ENCODE measurements at places on chromosomes 2 and 18.
A peak's percentile ranks its signal among the peaks of the same experiment; 100 is the strongest.

DNA sequence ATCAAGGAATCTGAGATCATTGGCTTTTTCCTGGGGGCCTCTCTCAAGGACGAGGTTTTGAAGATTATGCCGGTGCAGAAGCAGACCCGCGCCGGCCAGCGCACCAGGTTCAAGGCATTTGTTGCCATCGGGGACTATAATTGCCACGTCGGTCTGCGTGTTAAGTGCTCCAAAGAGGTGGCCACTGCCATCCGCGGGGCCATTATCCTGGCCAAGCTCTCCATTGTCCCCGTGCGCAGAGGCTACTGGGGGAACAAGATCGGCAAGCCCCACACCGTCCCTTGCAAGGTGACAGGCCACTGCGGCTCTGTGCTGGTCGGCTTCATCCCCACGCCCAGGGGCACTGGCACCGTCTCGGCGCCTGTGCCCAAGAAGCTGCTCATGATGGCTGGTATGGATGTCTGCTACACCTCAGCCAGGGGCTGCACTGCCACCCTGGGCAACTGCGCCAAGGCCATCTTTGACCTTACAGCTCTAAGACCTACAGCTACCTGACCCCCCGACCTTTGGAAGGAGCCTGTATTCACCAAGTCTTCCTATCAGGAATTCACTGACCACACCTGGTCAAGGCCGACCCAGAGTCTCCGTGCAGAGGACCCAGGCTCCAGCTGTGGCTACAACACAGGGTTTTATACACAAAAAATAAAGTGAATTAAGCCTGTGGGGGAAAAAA lies 141.8 kb downstream of the SOCS6 start:
- no peak for DNase-seq

DNA sequence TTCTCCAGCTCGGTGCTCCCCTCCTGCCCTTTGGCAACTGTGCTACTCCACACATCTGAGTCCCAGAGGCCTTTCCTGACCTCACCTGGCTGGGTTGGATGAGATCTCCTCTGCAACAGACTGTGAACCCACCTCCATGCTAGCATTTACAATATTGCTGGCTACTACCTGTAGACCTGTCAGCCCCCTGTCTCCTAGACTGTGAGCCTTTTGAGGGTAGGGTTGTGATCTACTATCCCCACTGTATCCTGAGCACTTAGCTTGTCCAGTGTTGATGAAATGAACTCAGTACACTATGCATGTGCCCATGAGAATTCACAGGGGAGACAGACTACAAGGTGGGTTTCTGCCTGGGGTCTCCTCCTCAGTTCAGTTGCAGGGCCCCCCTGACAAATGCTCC lies 70.1 kb downstream of the C1QL2 start:
- no peak for DNase-seq

DNA sequence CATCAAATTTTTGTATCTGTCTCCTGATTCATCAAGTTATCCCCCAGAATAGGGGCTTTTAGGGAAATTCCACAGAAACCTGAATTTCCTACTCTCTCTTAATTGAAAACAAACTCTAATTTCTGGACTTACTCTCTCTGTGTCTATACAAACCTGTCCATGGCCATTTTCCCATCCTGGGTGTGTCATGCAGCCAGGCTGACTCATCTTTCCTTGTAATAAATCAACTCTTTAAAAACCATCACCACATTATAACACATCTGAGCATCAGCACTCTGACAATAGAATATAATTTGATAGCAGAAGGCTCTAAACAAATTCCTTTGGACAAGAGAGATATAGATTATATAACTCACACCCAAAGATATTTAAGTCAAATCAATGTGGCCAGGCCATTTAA lies 610.2 kb downstream of the DCC start:
- no peak for DNase-seq

- DNase-seq = no peak
Measured at GRCh38 chr2:72623481-72623880, 202.4 kb downstream of the EXOC6B start.

- no peak for DNase-seq
Measured at GRCh38 chr2:401019-401679, 113.3 kb upstream of the ALKAL2 start.

DNA sequence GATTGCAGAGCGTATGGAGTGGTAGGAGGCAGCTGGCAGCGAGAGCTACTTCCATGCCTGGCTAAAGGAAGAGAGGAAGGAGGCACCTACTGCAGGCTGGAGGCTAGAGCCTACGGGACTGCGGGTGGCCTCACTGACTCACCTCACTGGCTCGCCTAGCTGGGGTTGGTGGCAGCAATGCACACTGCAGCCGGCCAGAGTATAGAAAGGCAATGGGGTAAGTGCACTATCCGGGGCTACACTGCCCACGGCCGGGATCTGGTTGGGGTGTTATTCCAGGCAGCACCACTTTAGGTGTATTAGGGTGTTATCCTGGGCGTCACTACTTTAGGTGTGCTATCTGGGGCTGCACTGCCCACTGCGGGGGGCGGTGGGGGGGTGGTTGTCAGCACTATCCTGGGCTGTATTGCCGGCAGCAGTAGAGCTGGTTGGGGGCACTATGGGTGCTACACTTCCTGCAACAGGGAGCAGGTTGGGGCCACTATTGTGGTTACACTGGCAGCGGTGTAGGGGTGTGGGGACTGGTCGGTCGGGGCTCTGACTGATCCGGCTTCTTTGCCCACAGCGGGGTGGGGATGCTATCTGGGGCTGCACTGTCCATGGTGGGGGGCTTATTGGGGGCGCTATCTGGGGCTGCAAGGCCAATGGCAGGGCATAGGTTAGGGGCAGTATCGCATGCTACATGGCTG lies 33.3 kb upstream of the ANKRD62 start:
- no peak for DNase-seq

DNA sequence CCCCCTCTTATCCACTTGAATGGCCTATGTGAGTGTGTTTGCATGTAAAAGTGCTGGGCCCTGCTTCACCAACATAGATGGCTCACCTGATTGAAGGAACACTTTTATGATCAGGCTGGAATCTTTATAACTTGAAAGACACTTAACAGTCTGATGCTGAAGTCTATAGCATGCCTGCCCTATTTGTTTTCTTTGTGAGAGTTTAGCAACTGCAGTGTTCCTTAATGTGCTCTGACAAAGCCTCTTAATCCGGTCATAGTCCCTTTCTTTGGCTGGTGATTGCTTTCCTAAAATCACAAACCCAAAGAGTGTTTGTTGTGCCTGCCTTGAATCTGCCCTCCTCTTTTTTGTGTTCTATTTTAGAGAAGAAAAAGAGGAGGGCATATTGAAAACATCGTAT lies 1382.8 kb upstream of the CELF4 start:
- DNase-seq = no peak

- no peak for DNase-seq
Measured at GRCh38 chr18:2180586-2180985, 390.7 kb downstream of the METTL4 start.

DNA sequence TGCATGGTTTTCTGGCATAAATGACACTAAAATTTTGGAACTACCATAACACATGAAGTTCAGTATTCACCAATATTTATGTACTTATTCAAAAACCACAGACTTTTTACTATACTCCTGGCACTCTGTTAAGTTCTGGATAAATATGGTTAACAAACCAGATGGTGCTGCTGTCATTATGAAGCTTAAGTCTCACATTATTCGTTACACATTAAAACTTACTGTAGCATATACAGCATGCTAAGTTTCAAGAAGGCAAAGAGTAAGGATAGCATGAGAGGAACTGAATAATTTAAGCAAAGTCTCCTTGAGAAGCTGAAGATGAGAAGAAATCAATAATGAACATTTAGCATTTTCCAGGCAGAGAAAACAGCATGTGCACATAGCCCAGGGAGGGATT lies 929.5 kb downstream of the NRXN1 start:
- DNase-seq = no peak

DNA sequence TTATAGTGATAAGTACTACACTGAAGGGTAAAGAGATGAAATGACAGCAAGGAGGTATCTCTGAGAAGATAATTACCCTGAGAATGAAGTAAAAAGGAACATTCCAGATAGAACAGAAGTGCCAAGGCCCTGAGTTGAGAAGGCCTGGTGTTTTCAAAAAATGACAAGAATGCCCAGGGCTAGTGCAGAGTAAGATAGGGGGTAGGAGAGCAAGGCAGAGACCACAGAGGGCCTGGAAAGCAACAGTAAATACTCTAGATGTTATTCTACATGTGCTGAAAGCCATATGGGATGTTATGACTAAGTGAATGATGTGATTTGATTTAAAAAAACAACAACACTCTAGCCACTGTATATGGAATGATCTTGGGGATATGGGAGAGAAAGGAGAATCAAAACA lies 52.3 kb downstream of the BAZ2B start:
- no peak for DNase-seq

DNA sequence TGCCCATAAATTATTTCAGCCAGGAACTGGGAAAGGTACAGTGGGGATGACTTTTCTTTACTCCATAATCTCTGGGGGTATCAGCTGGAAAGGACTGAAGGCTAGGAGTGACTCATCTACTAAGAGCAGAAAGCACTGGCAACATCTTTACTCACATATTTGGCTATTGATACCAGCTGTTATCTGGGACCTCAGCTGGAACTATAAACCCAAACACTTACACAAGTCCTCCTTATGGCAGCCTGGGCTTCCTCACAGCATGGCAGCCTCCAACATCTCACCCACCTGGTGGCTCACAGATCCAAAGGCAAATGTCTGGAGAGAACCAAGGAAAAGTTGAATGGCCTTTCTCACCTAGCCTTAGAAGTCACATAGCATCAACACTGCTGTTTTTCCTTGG lies 379.0 kb upstream of the RND3 start:
- no peak for DNase-seq

- no peak for DNase-seq
Measured at GRCh38 chr2:74694281-74694680, 40.2 kb downstream of the SEMA4F start.

DNA sequence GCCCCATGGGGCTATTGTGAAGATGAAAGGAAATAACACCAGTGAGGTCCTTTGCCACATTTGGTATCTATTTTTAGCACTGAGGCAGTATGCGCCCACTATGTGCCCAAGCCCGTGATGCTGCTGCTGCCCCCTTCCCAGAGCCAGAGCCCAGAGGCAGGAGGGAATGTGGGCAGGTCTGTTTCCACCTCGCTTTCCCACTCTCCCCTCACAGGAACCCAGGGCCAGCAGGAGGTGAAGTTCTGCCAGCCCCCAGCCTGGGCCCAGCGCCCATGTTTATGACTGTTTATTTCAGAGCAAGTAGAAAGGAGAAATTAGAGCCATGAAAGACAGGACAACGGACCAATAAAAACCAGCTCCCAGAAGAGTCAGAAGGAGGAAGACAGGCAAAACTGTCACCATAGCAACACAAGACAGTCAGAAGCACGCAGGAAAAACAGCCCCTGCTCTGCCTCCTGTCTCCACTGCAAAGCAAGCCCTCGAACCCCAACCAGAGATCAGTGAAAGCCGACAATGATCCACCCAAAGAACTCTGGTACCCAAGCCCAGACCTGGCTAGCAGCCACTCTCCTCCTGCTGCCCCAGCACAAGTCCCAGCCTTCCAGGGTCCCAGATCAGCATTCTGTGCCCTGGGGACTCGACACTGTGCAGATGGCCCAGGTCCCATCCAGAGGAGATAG lies 1.4 kb downstream of the CYRIA start:
- DNase-seq = peak; percentile 78

All from ascending aorta (tissue), 2 donors.